ENCODE measurements at places on chromosomes 6 and 20. TPM values are rescaled to one million over a fixed set of nuclear protein-coding genes. Genes with fewer than 3 reads are reported as not detected.
A peak's percentile ranks its signal among the peaks of the same experiment; 100 is the strongest.

GRCh38 chr6:6978731-6979130 is 129.0 kb upstream of the RREB1 start:
- DNase-seq: no peak

SLC22A2 gene
- not detected for total RNA-seq

PPP1R3G gene
- total RNA-seq: 0.40 TPM

DNA sequence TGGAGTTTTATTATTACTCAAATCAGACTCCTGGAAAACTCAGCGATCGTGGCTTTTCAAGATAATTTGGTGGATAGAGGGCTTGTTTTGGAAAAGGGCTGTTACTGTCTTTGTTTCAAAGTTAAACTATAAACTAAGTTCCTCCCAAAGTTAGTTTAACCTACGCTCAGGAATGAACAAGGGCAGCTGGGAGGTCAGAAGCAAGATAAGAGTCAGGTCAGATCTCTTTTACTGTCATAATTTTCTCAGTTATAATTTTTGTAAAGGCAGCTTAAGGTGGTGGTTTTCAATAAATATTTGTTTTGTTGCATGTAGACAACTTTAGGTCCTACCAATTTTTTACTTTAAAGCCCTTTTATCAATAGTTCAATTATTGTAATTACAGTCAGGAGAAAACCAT is 9.2 kb upstream of the GABRR2 start:
- no peak for DNase-seq

DNA sequence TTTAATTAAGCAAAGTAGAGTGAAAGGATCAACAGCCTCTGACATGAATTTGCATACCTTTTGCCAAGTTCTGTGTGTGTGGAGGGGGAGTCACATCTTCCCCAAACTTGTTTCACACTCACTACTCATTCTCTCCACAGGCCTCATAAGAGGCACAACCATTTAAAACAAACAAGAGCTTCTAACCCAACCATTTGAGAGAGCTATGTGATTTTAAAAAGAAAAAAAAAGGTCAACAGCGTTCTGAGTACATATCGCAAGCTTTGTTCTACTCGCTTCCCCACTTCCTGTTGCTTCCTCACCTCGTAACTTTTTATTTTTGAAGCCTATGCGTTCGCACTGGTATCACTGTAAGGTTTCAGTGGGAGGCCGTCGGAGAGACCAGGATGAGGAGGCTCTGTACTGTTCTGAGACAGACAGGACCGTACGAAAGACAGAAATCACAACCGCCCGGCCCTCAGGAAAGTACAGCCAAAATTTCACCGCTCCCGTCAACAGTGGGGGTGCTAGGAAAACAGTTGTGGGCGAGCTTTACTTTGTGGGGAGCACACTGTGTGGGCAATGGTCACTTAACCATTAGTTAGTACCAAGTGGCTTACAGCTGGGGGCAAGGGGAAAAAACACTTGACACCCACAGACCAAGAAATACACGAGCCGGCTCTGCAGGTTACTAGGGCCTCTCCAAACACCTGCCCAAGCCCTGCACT is 61.3 kb downstream of the TRERF1 start:
- DNase-seq: no peak

DNA sequence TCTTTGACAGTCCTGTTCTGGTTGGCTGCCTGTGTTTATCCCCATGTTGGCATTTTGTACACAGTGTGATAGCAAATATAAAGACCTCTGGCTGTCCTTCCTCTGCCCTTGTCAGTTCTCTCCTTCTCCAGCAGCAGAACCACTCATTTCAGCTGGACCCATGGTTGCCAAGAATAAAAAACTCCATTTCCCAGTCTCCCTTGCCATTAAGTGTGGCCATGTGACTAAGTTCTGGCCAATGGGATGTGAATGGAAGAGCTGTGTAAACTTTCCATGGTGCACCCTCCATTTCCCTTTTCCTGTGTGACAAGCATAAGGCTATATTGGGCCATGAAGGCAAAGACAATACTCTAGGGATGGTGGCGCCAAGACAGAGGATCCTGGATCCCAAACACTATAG is 78.4 kb upstream of the TBC1D7 start:
- no peak for DNase-seq

DNA sequence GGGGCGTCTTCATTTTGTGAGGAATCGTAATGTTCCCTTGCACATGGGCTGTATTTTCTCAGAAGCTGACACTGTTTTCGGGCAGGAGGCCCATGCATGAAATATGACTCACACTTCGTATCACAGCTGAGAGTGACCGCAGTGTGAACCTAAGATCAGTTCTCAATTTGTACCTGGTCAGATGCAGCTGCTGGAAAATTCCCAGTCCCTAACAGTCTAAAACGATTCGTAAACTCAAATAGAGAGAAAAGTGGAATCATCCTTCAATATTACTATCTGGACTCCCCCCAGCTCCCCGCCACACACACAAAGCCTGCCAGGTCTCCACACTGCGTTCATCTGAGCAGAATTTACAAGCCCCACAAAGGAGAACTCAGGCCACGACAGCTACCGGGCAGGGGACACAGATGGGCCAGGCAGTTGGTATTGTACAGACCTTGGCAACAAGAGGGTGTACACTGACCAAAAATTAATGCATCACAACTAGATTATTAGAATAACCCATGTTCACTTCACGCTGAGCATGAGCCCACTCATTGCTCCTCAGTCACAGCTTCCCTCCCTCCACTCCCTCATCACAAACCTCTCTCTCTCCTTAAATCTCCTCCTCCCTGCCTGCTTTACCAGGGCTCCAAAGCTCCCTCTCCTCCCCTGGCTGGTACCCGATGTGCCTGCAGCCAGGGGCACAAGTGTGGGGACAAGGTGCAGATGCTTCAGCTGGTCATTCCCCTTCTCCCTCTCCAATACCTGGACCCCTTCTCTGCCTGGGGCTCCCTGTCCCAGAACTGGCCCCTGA is 488.4 kb downstream of the PREX1 start:
- DNase-seq: no peak

DNA sequence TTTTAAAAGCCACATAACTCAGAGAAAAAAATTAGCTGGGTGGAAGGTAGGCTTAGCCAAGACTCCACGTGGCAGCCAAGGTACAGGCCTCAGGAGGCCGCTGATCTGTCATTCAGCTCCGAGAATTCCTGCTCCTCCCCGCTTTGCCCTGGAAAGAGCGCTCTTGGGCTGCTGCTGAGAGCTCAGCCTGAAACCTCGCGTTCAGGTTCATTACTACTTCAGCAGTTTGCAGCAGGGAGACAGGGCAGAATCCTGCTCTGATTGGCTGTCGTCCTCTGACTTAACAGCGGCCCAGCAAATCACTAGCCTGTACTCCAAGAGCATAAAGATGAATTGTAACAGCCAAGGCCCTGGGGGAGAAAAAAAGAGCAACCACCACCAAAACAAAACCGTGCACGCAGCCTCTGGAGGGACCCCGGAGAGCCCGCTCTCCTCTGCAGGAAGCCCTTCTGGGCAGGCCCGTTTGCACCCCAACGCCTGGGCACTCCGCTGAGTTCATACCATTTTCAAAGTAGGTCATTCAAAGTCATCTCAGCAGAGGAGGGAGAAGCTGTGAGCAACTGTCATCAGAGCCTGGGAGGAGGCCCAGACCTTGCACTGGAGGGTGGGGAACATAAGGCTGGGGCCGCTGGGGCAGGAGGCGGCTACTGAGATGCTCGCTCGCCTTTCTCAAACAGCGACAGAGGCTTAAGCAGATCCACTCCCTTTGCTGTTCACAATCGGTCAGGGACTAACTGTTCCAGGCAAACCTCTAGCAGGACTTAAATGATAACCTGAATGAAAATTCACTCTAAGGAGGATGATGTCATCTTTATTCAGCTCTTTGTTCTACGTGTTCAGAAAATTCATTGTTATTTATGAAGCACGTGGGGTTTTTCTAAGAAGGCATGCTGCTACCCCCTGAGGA is 42.3 kb upstream of the ATXN1 start:
- DNase-seq: no peak

- no peak for DNase-seq
Observed at GRCh38 chr20:29409833-29410805, 1847.3 kb upstream of the DEFB115 start.

SIRPB2 gene
- total RNA-seq: not detected

MUCL3 gene
- total RNA-seq: not detected

DNA sequence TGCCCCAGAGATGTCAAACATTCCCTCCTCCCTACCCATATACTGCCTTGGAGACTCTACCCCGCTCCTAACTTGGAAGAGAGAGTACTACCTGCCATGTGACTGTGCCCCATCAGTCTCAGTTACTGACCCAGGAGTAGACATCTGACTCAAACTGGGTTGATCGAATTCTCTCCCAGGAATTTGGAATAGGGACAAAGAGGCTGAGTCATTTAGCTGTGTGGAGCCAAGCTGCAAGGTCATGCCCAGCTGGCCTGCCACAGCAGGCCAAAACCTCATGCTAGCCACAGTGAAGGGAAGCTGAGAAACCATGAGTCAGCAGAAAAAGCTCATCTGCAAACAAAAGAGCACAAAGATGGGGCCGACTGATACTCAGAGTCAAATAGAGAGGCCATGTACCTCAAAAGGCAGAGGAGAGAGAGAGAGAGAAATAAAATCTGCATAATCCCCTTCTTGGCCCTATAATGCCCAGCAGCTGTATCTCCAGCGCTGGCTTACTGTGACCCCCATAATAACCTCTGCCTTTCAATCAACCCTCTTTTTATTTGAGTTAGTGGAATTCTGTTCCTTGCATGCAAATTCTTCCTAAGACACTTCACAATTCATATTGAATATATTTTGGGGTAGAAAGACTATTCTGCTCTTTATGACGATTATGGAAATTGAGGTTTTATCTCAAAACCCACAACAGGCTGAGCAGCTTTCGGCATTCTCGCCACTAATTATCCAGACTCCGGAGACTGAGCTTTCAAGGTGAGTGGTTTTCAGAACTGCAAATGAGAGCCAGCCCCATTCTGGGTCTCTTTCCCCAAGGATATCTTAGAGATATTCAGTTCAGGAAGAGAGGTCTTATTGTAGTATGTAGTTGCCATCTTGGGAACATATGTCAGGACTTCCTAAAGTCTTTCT is 21.4 kb upstream of the AKIRIN2 start:
- peak; percentile 86 for DNase-seq

GRCh38 chr6:54899442-54899841 is 52.9 kb downstream of the FAM83B start:
- no peak for DNase-seq

GRCh38 chr6:137903933-137904821 is 37.1 kb downstream of the TNFAIP3 start:
- no peak for DNase-seq

GRCh38 chr6:148700741-148701311 is 46.0 kb upstream of the UST start:
- DNase-seq: no peak

GRCh38 chr6:118705544-118706491 is 54.4 kb upstream of the CEP85L start:
- DNase-seq: no peak

- DNase-seq: no peak
Observed at GRCh38 chr20:20492521-20493332, 124.8 kb downstream of the INSM1 start.

GRCh38 chr6:106421496-106421895 is 61.0 kb downstream of the CRYBG1 start:
- no peak for DNase-seq

TFAP2A gene
- 59.6 TPM for total RNA-seq

GRCh38 chr6:39891976-39892375 is 42.3 kb downstream of the MOCS1 start:
- DNase-seq: no peak

INSM1 gene
- not detected for total RNA-seq

DNA sequence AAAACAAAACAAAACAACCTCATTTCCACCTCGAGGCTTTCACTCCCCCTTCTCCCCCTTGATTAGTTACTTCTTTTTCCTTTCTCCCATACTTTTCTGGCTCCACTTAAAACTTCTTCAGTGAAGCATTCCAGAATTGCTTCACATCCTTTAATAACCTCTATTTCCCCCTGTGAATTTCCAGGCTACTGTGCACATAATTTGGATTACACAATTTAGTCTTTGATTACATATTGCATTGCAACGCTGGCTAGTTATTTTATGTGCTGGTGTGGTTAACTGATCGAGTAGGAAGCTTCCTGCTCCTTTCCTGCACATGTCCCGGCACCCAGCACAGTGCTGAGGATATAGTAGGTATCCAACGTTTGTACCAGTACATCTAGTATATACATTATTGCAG is 28.1 kb upstream of the EEF1E1 start:
- DNase-seq: no peak

DNA sequence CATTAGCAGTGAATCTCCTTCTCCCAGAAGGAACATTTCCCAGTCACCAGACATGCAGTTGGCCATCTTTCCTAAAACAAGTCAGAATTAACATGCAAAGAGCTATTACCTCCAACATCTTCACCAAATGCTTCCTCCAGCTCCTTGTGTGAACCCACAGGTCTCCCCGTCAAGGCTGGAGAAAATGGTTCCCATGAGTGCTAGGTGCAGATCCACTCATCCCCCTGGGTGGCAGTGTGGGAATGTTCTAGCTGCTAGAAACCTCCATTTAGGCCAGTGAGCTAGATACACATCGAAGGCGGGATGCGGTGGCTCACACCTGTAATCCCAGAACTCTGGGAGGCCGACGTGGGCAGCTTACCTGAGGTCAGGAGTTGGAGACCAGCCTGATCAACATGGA is 603.9 kb upstream of the SLC35B3 start:
- DNase-seq: no peak

- DNase-seq: no peak
Observed at GRCh38 chr6:156597095-156597494, 180.1 kb upstream of the ARID1B start.

GRCh38 chr6:138863321-138863720 is 67.4 kb downstream of the ECT2L start:
- DNase-seq: no peak

- DNase-seq: no peak
Observed at GRCh38 chr6:145668844-145669243, 66.5 kb downstream of the EPM2A start.
